ENCODE measurements at places on chromosomes 5 and 9. TPM values are rescaled to one million over a fixed set of nuclear protein-coding genes. Genes with fewer than 3 reads are reported as not detected.

GRCh38 chr5:113280541-113280940 lies 154.2 kb downstream of the TSSK1B start:
- no peak for DNase-seq

The TMEM174 gene
- total RNA-seq = not detected

The CER1 gene
- not detected for total RNA-seq

GRCh38 chr9:8484597-8485191 lies 685.1 kb upstream of the DMAC1 start:
- DNase-seq = no peak

DNA sequence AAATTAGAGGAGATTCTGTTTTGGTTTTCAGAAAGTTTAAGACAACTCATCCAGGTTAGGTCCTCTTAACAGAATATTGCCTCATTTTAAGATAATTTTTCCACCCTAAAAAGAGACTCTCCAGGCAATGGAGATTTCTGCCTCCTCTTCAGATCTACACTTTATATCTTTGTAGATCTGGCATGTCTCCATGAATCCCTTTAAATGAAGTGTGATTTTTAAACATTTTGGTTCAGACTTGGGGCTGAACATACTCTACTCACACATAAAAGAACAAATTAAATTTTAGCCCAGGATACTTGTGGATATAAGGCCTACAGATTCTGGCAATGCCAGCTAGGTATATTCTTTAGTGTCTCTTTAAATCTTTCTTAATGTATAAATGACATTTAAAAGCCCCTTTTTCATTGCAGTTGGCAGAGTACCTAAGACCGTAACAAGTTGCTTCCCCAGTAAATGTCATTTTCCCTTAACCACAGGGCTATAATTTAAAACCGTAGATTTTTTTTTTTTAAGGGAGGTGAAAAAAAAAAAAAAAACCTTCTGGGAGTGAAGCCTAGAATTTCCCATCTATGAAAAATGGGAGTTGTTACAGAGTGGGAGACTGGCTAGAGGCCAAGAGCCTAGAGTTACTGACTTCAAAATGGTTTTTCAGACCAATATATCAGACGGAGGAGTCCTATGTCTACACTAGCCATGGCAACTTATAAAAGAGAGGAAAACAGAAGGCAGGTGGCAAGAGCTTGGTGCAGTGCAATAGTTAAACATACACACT lies 207.8 kb upstream of the TARS1 start:
- DNase-seq = no peak

- no peak for DNase-seq
These were observed 203.1 kb upstream of the PIK3R1 start for GRCh38 chr5:68012429-68012828.

DNA sequence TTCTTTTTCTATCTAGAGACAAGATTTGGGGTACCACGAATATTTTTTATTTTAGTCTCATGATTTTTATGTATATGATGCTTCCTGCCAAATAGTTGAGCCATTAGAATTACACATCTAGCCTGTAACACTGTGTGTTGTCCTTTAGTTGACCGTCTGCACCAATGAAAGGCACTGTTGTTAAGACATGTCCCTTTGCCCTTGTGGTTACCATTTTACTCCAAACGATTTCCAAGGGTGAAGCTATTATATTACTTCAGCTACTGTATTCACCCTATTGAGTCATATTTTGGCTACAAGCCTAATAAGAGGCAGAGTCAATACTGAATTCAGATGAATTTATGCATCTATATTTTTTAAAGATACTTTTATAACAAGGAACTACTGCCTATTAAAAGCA lies 207.6 kb downstream of the CETN3 start:
- DNase-seq = no peak

GRCh38 chr9:75397836-75398235 lies 309.5 kb downstream of the OSTF1 start:
- no peak for DNase-seq

DNA sequence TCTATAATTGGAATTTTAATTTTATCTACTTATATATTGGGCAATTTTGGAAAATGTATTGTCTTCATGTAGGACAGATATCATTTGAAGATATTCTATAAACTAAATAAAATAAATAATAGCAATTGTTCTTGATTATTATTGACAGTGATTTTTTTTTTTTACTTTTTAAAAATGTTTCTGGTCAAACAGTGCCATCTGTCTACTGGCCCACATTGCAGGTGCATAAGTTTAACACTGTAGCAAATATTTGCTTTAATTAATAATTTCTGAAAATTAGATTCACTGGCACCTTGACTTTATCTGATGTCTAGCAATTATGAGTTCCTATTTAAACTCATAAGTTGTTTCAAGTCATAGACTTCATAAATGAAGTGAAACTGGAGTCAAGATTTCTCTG lies 41.1 kb upstream of the ISOC1 start:
- DNase-seq = no peak

GRCh38 chr9:35840881-35841644 lies 12.0 kb downstream of the TMEM8B start:
- DNase-seq = no peak

- no peak for DNase-seq
These were observed 162.9 kb upstream of the NMUR2 start for GRCh38 chr5:152568016-152568415.

GRCh38 chr5:172111852-172112225 lies 76.2 kb downstream of the STK10 start:
- no peak for DNase-seq

DNA sequence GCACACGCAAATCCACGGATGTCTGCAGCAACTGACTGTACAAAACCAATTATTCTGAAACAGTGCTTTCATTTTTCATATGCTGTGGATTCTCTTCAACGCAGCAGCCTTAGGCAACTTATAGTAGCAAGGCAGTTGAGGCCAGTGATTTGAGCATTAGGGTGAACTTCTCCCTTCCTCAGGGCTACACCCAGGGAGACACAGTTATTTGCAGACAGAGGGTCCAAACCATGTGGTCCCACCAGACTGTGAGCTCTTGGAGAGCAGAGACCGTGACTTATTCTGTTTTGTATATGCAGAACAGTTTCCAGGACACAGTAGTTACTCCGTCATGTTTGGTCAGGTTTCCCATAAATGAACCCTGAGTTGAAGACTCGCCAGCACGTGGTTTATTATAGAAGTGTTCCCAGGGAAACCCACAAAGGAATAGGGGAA lies 19.0 kb upstream of the WHRN start:
- DNase-seq = no peak

DNA sequence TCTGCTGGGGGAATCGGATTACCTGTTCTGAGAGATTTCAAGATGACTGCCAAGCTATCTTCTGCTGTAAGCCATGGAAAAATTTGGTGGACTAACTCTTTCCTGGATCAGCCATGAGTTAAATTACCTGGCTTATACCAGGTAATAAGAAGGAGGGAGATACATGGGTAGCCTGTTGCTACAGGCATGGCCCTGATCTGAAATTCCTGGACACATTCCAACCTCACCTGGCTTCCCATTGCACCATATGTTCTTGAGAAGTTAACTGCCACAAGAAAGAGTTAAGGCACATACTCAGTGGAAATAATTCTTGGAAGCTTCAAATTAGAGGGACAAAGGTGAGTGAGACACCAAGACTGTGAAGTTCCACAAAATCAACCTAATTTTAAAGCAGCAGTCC lies 371.3 kb downstream of the ACTL7B start:
- no peak for DNase-seq

GRCh38 chr9:77750981-77751340 lies 102.8 kb upstream of the GNA14 start:
- no peak for DNase-seq

DNA sequence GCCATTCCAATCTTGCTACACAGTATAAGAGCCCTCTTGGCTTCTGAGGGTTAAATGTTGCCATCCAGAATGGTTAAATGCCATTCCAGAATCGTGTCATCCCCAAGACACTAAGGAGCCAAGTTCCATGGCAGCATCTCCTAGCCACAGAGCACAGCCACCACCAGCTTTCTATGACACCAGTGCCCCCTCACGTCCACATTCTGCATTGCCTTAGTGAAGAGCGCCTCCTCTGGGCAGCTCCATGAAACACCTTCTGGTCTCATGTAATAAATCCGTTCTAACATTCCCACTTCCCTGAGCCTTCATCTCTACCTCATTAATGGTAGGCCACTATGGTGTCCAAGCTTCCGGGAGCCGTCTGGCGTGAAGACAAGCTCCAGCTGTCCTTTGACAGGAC lies 12.4 kb downstream of the CBY3 start:
- DNase-seq = no peak

The PRSS3 gene
- total RNA-seq = not detected

The FAM78A gene
- 4.2 TPM for total RNA-seq

The FBP2 gene
- total RNA-seq = not detected

DNA sequence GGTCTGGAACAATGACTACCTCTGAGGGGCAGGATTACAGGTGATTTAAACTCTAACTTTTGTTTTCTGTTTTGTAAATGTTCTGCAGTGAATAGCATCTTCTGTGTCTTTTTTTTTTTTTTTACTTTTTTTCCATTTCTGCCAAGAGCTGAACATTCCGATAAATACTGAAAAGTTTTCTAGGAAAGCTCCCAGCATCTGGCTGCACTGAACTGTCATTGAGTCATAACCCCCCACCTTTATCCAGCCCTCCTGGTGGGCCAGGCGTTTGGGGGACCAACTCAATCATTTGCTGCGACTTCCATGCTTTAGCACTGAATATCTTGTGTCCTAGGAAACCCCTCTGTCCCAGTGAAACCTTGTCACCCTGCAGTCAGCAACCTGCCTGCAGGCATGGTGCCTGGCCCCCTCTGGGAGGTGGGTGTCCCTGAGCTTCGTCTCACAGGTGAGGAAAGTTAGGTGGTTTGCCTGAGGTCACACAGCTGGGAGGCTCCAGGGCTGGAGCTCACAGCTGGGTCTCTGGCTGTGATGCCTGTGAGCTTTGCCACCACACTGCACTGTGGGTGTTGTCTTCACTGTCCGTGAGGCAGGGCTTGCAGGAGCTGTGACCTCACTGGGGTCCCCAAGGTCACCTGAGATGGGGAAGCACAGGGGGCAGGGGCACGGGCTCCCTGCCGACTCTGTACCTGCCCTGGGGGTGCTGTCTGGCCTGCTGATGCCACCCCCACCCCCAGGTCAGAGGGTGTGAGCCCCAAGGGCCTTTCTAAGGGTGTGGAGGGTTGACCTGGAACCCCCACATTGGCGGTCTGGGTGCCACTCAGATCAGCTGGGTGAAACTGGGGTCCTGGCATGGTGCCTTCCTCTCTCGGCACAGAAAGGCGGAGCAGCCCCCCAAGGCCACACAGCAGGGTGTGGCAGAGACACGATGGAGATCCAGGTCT lies 14.1 kb downstream of the PLPP7 start:
- no peak for DNase-seq

GRCh38 chr5:118647587-118647986 lies 340.8 kb downstream of the DTWD2 start:
- DNase-seq = no peak

DNA sequence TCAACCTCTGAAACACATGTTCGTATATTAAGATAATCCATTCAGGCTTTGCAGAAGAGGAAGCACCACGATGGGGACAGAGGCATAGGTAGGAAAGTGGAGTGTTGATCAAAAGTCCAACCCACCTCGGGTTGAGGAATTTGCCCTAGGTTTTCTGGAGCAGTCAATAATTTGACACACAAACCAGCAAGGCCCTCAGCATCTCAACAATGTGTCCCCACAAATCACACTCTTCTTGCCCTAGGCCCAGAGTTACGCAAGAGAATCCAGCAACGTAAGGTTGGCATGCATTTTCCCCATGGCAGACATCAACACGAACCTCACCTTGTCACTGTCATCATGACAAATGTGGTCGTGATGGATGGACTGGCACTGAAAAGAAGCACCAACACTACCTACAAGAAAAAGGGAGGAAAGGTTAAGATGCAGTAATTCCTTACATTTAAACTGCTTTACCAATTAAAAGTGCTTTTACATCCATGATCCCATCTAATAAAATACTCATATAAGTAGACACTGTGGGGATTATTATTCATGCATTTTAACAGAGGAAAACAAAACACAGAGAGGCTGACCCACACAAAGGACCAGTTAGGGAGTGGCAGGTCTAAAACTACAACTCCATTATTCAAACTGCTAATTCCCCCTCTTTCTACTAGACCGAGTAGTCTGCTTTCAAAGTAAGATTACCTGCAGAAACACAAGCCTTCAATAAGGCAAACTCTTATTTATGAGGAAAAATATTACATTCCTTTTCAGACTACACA lies 24.4 kb upstream of the RNF38 start:
- no peak for DNase-seq

The SLC25A2 gene
- 1.4 TPM for total RNA-seq

DNA sequence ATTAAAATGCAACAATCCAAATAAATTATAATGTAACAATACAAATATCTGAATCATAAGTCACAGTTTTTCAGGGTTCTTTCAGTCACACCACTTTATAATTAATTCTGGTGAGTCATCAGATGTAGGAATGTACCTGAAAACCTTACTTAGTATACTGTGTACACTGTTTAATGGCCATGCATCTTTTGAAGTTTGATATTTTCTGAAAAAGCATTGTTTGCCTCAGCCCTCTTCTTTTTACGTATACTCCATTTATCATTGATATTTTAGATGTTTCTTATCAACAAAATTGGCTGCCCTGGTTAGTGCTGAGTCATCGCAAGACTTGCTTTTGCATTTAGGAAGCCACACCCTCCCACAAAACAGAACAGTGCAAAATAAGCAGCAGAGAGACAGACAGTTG lies 218.6 kb downstream of the PJA2 start:
- DNase-seq = no peak

- DNase-seq = no peak
These were observed 100.0 kb downstream of the PARP8 start for GRCh38 chr5:50766462-50766861.

Measured in sciatic nerve (tissue), 2 donors.